ENCODE measurements at places on chromosomes 12 and 14.

GRCh38 chr14:32033543-32033942 is 43.6 kb upstream of the ARHGAP5 start:
- no peak for DNase-seq

GRCh38 chr14:92460916-92461579 is 52.5 kb upstream of the RIN3 start:
- DNase-seq: no peak

- no peak for DNase-seq
Measured at GRCh38 chr12:122023339-122024131, 1.9 kb downstream of the BCL7A start.

GRCh38 chr12:65822732-65823512 is 1.4 kb upstream of the HMGA2 start:
- DNase-seq: peak; percentile 36

DNA sequence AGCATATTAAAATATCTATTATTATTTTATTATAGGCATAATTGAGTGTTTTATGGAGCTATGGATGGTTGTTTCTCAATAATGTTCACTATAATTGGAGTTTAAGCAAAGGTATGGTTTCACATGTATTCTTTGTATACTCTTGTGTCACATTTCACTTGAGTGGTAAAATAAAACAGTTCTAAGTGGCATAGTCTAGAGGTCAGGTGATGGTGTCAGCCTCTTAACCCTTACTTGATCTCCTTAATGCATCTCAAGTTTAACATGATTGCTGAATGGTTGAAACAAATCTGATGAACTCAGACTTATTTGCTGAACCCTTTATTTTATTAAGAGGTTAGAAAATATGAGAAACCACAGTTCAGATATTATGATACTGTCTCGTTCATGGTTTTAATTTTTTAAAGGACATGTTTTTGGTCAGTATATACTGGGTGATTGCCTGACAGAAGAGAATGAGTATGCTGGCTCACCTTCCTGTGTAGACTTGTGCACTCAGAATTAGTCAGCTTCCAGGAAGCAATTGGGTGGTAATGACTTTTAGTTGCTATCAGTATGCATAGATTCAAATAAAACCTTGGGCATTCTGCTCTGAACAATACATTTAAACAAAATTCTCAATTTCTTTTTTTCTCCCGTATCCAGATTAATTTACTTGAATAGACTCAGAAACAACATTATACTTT is 464.6 kb downstream of the PCNX1 start:
- no peak for DNase-seq

DNA sequence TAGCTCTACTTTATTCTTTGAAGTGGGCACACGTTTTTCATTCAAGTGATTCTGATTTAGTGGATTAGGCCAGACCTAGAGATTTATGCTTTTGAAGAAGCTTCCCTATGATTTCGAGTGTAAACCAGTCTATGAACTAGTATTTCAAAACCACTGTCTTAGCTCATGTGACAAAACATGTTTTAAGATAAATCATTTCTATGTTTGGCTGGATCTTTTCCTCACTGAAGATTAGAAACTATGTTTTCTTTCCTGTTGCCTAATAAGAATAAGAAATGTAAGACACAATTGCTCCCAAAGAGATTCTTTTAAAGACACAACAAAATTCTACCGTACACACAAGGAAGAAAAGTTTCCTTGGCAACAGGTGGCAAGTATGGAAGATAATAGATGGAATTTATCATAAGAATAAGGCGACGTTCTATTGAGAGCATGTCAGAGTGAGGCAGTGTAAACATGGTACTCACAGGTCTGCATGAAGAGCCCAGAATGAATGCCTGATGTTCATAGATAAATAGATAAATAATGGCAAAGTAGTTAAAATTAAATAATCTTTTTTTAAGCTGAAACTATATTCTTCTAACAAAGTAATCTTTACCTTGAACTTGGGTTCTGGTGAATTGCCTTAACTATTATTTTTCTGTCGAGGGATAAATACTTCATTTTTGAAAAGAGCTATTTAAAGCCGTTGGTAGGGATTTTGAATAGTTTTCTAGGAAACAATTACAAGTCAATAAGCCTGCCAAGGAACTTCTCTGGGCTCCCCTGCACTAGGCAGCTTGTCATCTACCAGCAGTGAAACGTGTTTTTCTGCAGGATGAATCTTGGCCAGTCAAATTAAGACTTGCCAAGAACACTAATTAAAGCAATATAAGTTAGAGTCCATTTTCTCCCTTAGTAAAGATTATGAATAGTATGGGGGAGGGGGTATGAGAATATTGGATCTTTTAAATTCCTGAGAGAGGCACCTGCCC is 34.1 kb upstream of the C12orf75 start:
- DNase-seq: no peak

DNA sequence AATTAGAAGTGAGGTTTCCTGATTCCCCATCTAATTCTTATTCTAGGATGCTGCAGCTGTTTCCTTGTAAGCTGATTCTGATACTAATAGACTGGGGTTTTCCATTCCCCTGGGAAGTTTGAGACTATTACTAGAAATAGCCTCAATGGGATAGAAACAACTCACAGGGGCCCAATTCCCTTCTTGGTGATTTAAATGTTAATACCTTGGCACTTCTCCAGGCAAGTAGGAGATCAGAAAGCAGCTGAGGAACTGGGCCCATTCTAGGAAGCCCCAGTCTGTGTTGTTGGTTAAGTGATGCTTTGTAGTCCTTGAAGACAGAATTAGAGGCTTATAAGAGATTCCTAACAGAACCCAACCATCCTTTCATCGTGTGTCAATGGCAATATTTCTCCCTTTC is 407.0 kb upstream of the SEL1L start:
- DNase-seq: no peak

DNA sequence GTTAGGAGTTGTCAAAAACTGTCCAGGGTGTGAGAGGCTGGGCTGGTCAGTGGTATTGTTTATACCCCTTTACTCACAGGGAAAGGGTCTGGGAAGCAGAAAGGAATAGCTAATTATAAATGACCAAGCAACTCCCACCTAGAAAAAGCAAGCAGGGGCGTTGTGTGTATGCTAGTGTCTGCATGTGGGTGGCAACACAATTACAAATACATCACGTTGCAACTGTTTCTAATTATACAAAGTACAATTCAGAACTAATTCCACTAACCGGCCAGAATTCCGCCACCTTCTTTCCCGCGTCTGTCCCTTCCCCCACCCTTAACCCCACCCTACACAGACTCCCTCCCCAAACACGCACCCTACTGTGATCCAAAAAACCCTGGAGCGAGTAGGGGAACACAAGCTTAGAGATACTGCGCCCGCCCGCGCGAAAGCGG is 2.2 kb downstream of the DPF3 start:
- no peak for DNase-seq

GRCh38 chr12:89824822-89825221 is 116.2 kb upstream of the ATP2B1 start:
- DNase-seq: no peak

DNA sequence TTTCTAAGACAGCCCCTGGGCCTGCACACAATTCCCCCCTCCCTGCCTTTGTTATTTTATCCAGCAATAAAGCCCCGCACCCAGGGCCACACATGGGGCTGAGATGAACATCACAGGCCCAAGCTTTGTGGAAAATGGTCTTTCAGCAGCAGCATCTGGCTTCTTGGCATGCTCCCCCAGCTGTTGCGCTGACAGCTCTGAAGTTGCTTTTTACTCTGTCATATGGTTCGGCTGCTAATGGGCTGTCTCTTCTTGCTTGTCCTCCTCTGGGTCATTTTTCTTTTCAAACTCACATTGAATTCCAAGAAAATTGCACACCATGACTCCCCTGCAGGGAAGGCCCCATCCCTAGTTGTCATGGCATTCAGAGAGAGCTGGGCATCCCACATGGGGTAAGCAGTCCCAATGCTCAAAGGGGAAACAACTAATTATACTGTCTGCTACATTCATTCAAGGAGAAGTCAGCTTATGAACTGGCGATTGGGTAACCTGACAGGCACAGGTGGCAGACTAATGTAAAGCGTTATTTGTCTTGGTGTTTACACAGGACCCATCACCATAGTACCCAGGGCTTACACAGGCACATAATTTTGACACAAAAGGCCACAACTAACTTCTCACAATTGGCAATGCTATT is 74.0 kb upstream of the CDKN3 start:
- no peak for DNase-seq

DNA sequence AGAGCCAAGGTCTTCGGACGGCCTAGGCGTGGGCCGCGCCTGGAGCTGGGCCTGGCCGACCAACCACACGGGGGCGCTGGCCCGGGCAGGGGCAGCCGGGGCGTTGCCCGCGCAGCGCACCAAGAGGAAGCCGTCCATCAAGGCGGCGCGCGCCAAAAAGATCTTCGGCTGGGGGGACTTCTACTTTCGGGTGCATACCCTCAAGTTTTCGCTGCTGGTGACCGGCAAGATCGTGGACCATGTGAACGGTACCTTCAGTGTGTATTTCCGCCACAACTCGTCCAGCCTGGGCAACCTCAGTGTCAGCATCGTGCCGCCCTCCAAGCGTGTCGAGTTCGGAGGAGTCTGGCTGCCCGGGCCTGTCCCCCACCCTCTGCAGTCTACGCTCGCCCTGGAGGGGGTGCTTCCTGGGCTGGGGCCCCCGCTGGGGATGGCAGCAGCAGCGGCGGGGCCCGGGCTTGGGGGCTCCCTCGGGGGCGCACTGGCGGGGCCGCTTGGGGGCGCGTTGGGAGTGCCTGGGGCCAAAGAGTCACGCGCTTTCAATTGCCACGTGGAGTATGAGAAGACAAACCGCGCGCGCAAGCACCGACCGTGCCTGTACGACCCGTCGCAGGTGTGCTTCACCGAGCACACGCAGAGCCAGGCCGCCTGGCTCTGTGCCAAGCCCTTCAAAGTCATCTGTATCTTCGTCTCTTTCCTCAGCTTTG is 4.4 kb upstream of the SHMT2 start:
- DNase-seq: no peak

DNA sequence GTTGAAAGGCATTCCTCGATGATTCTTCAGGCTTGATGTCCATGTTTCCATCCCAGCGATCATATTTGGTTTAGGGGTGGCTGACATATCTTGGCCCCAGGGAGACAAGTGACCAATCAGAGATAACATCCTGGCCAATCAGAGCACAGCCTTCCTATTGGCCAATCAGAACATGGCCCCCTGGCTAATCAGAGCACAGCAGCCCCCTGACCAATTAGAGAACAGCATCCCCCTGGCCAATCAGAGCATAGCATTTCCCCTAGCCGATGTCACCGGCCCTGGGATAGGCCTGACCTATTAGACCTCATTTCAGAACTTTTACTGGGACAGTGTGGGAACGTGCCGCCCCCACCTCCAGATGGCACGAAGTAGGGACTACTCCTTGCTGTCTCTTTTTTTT is 182.2 kb downstream of the AACS start:
- no peak for DNase-seq

- no peak for DNase-seq
Measured at GRCh38 chr12:65823513-65824375, 539 bp upstream of the HMGA2 start.

- DNase-seq: no peak
Measured at GRCh38 chr14:58994130-58994529, 194.3 kb upstream of the DAAM1 start.

GRCh38 chr12:76020731-76021672 is 10.6 kb downstream of the PHLDA1 start:
- DNase-seq: peak; percentile 83

- DNase-seq: no peak
Measured at GRCh38 chr14:51244591-51244990, 4.5 kb downstream of the TMX1 start.

DNA sequence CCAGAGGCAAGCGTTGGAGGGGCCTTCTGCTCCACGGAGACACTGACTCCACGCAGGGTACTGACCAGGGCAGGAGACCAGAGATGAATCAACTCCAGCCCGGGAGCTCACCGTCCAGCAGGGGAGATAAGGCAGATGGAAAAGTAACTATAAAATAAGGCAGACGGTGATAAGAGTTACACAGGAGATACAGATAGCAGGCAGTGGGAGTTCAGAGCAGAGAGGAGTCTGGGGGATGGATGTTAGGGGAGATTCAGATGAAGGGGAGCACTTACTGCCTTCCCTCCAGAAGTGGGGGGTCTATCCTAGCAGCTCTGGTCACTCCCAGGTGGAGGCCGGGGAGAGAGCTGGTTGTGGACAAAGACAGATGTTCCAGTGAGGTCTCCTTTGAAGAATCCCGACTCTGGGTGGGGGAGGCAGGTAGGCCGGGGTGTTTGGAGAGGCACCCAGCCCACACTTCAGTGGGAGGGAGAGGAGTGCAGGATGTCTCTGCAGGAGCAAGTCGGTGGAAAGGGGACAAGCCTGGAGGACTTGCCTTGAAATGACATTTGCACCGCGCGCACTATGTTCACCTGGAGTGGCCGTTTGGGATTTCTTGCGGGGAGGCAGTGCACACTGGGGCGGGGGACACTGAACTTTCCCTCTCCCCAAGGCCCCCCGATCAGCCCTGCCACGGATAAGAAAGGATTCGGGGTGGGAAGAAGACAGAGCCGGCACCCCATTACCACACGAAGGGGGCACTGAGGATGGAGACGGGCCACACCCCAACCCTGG is 1.2 kb downstream of the PITPNM2 start:
- DNase-seq: no peak

GRCh38 chr12:49621651-49622500 is 1.5 kb upstream of the PRPF40B start:
- no peak for DNase-seq

GRCh38 chr12:810671-811415 is 58.5 kb downstream of the WNK1 start:
- DNase-seq: no peak

DNA sequence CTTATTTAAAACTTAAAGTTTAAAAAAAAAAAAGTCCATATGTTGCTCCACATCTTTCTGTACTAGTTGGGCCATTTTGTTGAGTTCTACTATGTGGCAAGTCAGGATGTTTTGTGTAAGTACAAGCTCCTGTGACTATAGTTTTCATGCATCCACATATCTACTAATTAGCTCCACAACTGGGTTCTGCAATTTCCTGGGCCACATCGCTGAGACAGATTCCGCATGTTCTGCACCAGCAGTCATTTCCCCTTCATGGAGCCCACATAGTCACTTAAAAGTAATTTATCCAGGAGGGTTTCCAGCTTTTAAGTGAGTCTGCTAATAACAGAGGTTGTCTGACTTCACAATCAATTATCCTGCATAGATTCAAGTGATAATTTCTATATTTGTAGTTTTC is 461.4 kb downstream of the ZFP36L1 start:
- no peak for DNase-seq

DNA sequence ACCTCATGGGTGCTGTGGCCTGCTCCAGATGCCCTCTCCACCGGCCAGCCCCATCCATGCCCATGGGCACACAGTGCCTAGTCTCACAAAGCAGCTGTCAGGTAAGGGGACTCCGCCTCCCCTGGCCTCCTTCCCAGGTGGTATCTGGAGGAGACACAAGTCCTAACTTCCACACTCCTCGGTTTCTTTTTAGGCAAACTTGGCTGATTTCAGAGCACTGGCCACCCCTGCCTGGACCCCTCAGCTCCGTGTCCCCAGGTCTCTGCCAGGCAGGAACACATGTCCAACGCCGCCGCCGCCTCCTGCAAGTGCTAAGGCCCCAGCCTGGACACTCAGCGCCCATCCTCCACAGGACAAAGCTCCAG is 324.1 kb upstream of the DIO3 start:
- DNase-seq: no peak

GRCh38 chr14:24996930-24997725 is 52.8 kb downstream of the STXBP6 start:
- DNase-seq: no peak

GRCh38 chr14:83646228-83646627 is 1883.7 kb upstream of the FLRT2 start:
- no peak for DNase-seq

- no peak for DNase-seq
Measured at GRCh38 chr12:116662612-116663144, 75.2 kb downstream of the SPRING1 start.

GRCh38 chr14:57982804-57983634 is 117.1 kb upstream of the SLC35F4 start:
- no peak for DNase-seq
